Left forelimb (tissue), 1 donor: ENCODE measurements at places on chromosomes 2 and 18.
A peak's percentile ranks its signal among the peaks of the same experiment; 100 is the strongest.

DNA sequence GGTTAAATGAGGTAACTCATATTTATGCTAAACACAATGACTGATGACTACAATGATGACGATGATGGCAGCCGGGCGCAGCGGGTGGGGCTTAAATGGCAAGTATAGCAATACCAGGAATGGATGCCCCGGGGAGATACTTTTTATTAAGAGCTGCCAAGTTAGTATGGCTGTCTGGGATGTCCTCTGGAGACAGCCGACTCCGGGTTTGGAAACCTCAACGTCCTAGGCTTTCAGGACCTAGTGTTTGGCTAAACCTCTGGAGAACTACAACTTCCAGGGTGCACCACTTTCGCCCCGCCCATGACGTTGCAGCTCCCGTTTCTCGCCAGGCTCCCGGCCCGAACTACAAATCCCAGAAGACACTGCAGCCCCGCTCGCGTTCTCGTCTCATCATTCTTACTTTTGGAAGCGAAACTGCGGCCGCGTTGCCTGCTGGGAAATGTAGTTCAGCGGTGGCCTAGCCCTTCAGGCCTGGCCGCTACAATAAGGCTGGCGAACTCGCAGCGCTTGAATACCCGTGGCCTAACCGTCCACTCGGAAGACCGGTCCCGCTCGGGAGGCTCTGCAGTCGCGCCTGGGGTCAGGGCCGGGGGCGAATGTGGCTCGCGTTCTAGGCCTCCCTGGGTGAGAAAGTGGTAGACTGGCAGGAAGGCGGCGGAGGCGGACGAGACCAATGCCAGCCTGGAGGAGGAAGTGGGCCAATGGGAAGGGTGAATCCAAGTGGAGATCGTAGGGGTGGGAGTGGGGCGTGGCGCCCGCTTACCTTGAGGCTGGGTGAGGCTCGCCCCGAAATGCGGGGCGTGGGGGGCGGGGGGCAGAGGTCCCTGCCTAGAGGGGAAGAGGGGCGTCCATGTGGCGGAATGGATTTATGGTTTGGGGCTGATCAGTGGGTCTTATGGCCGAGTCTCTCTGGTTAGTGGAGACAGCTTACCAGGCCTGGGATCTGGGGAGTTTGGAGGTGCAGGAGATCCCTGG, at the start of gene SMARCAL1:
TSS of gene SMARCAL1 (plus strand) at position 463 of the 978 bp plus-strand sequence. CDS start 2,221 bp downstream, outside the sequence.
- DNase-seq: peak; percentile 99

GRCh38 chr2:30611583-30611982, 164.5 kb downstream of the LCLAT1 start:
- DNase-seq: no peak

GRCh38 chr2:220181165-220181564, 553.7 kb downstream of the SLC4A3 start:
- no peak for DNase-seq

DNA sequence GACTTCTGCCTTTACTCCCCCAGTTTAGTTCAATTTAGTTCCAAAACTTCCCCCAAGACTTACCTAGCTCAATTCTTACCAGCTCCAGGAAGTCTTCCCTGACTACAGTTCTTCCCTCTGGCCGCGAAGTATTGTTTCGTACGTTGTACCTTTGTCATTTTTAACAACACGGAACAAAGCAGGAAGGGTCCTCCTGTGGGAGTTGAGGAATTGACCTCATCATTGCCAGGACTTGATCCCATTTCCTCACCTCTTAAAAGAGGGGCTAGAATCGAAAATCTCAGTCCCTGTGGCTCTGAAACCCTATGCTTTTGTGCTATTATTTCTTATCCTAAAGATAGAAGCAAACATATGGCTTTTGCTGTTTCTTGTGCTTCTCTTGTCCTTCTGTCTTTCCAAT, 187.1 kb downstream of the MYO3B start:
- no peak for DNase-seq

DNA sequence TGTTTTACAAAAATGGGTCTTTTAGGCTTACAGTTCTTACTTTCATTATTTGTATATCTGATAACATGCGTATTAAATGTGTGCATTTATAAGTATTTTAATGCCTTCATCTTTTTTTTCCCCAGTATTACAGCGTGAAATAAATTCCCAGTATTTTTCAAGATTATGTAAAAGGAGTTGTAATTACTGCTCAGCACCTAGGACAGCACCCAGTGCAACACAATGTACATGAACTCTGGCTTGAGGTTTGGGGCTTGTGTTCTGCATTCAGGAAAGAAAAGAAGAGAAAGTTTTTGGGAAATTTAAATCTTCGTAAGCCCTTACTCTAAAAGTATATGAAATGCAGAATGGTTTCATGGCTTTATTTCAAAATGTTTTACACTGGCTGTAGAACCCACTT, 16.7 kb downstream of the ZNF638 start:
- DNase-seq: no peak

- DNase-seq: no peak
Observed at GRCh38 chr18:25392192-25392591, 40.2 kb upstream of the ZNF521 start.

- no peak for DNase-seq
Observed at GRCh38 chr2:150292807-150293206, 194.7 kb downstream of the RND3 start.

GRCh38 chr2:240569523-240569997, 1.3 kb downstream of the RNPEPL1 start:
- DNase-seq: no peak

DNA sequence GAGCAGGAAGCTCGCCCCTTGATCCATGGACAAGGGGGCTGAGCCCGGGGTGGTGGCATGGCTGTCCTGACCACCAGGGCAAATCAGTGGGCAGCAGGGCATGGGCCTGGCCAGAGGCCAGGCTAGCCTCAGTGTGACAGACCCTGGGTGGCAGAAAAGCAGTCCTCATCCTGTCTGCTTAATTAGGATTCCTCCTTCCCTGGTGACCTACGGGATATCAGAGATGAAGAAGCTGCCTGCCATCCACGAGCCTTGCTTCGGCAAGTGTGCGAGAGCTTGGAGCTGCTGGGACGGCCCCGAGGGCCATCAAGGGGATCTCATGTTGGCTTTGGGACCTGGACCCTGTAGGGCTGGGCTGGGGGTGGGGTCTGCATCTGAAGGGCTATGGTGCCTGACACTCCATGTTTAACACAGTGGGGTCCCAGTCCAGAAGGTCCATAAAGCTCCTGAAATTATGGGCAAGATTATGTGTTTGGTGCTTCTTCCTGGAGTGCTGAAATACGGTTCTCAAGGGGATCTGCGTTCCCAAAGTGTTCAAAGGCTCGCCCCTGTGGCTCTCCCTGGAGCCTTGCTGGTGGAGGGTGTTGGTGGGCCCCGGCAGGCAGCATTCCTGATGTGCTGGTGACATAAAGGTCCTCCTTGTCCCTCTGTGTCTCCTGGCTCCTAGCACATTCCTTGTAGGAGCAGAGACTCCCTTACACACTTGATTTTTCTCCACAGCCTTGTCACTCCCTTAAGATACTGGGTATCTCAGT, 52.6 kb downstream of the KCNIP3 start:
- DNase-seq: no peak

DNA sequence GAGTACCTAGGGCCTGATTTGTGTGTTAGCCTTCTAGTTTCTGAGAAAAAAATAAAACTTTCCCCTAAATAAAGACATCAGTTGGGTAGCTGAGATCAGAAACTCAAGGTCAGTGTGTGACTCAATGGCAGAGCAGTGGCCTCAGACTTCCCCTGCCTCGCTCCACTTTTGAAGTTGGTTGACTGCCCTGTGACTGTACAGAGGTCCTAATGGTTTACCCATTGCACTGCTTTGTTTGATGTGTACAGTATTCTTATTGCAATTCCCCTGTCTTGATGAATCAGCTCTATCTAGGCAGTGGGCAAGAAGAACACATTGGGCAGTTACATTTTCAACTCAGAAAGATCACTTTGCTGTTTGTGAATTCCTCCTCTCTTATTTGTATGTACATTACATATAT, 315.7 kb downstream of the KCNS3 start:
- no peak for DNase-seq

- DNase-seq: no peak
Observed at GRCh38 chr18:55781481-55781957, 193.5 kb upstream of the TCF4 start.

- DNase-seq: no peak
Observed at GRCh38 chr18:35326695-35327387, 17.4 kb downstream of the ZNF24 start.
